Cerebellar nuclear complex (tissue), 1 donor: ENCODE measurements at places on chromosomes 13 and 19.

DNA sequence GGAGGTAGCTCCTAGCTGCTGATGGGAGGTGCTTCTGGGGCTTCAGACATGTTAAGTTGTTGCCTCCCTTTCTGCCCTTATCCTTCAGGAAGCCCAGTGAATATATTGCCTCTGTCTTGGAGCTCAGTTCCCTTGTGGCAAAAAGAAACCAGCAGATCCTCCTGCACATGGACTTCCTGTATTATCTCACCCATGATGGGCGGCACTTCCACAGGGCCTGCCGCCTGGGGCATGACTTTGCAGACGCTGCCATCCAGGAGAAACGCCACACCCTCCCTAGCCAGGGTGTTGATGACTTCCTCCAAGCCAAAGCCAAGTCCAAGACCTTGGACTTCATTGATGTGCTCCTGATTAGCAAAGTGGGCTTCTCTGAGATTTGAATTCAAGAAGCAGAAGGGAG, 6.0 kb upstream of the CYP4F12 start:
- no peak for DNase-seq

- no peak for DNase-seq
These were observed 32.2 kb downstream of the SLAIN1 start for GRCh38 chr13:77729502-77730221.

DNA sequence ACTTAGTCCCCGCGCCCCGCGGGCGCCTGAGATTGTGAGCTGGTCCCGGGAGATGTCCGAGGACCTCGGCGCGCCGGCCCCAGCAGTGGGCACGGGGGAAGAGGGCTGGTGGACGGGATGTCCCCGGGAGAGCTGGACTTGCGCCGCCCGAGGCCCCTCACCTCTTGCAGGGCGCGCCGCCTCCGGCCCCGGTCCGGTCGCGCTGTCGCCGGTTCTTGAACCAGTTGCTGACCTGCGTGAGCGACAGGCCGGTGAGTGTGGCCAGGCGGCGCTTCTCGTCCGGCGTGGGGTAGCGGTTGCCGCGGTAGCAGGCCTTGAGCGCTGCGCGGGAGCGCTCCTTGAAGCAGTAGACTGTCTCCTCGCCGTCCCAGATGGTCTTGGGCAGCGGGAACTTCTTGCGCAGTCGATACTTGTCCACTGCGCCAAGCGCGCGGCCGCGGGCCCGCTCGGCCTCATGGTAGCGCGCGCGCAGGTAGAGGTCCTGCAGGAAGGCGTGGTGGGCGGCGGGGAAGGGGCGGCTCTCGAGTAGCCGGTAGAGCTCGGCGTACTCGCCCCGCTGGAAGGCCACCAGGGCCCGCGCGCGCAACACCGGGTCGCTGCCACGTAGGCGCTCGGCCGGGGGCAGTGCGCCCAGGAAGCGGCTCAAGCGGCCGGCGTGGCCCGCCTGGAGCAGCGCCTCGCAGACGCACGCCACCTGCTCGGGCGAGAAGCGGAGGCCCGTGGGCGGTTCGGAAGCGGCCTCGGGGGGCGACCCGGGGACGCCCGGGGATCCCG, 984 bp downstream of the SIX5 start:
- DNase-seq: no peak

- DNase-seq: no peak
These were observed 11.3 kb downstream of the CD70 start for GRCh38 chr19:6579450-6580178.

DNA sequence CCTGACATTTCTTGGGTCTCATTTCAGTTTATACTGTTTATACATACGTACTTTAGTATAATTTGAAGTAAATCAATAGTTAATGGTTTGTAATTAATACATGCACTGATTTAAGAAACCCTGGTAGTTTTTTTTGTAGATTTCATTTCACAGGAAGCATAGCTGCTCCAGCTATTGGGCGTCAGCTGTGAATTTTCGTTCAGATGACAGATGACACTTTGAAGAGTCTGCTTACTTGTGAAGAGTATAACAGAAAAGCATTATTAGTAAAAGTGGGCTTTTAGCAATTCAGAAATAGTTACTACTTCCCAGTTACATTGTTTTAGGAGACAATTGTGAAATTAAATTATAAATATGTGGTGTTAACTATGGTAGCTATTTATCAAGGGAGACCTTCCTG, 44.4 kb downstream of the METTL21C start:
- no peak for DNase-seq

DNA sequence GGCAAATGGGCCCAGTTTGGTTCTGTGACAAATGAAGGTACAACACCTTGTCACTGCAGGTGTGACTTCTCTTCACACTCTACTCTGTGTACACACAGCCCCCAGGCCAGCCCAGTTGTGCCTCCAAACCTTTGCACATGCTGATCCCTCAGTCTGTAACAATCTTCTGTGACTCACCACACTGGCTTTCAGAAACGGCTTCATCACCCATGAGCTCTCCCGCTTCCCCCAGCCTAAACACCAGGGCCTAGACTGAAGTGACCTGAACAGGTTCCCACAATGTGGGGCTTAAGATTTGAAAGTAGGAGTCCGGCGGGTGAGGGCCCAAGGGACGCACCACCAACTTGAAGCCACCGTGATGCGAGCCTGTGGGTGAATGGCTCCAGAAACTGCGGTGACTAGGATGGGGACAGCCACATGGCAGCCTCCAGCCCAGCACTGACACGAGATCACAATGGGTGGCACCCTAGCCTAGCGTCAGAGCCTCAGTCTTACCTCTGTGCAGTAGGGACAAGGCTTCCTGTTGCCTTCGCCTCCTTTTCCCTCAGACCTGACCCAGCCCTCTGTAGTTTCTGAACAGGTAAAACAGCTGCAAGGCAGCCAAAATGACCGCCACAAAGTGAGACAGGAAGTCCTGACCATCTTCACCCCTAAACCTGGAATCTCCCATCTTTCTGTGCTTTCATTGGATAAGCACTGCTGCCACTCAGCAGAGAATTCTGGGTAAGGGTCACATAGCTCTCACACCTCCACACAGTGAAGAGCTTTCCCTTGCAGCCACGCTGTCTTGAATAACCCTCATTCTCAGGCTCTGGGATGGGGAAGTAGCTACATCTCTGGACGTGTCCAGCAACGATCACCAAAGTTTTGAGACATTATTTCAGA, 34.2 kb upstream of the ZNF599 start:
- DNase-seq: no peak

GRCh38 chr13:114105521-114106225, 26.8 kb downstream of the RASA3 start:
- DNase-seq: no peak

GRCh38 chr13:33289966-33290365, 4.4 kb upstream of the STARD13 start:
- no peak for DNase-seq

GRCh38 chr19:5192568-5192967, 148.0 kb downstream of the PTPRS start:
- DNase-seq: no peak

DNA sequence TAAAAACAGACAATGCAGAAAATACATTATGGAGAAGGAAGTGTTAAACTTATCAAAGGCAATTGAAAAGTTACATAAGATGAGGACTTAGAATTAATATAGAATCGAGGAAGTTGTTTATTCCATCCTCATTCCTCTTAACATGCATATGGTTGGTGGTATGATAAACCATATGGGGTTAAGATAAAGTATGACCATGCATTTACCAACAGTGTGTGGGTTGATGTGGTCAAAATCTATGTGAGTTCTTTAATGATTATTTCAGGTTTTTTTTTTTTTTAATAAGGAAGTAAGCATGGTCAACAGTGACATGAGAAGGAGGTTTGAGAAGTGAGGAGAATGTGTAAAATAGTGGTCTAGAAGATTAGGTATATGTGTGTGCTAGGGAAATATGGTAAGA, 94.5 kb downstream of the TDRD3 start:
- no peak for DNase-seq

GRCh38 chr13:42832341-42833096, 51.1 kb downstream of the FAM216B start:
- DNase-seq: no peak

DNA sequence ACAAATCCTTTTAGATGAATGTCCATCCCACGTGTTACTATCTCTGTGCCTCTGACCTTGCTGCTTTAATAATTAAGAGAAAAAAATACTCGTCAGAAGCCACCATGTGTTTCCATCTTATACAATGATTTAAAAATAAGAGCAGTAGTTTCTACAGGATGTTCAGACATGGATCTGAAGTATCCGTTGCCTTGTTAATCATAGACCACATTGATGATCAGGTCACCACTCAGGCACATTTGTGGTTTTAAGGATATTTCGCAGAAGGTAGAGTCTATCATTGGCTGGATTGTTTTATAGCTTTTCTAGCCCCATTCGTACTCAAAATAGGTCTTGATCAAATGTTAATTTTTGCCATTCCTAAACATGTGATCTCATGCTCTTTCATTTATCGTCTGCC, 710.0 kb upstream of the ARGLU1 start:
- no peak for DNase-seq

DNA sequence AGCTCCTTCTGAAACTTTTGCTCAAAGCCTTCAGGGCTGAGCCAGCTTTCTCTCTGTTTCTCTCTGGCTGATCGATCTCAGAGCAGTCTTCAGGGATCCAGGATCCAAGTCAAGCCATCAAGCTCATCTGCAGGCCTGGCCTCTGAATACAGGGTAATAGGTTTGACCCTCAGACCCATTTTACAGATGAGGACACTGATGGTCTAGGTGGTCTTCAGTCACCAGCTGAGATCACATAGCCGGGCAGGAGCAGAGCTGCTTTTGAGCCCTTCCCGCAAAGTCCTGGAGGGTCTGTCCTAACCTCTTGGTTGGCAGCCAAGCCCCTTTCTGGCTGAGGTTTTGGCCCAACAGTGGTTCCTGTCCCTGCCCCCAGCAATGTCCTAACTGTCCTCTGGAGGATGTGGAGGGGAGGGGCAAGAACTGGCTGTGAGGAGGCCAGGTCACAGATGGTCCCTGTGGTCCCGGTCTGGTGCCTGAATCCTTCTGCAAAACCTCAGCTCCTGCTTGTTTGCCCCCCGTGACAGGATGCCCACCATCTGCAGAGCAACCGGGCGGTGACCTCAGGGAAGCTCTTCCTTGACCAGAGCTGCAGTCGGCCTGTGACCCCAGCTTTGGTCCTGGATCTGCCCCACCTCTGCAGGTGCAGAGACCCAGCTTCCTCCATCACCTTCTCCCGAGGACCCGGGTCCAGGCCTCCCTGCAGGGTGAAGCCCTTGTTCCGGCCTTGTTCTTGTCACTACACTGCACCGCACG, 5.8 kb upstream of the PEAK3 start:
- no peak for DNase-seq

DNA sequence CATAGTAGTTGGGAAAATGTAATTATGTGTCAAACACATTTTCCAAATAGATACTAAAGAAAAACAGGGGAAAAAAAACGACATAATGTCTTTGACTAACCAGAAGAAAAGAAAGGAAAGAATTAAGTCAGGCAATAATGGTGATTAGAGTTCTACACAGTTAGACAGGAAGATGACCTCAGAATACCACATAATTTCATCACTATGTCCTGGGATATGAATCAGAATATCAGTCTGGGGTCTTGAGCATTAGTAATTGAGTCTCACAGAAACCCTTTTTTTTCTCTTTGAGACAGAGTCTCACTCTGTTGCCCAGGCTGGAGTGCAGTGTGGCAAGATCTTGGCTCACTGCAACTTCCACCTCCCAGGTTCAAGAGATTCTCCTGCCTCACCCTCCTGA, 503.4 kb downstream of the SLITRK1 start:
- DNase-seq: no peak

DNA sequence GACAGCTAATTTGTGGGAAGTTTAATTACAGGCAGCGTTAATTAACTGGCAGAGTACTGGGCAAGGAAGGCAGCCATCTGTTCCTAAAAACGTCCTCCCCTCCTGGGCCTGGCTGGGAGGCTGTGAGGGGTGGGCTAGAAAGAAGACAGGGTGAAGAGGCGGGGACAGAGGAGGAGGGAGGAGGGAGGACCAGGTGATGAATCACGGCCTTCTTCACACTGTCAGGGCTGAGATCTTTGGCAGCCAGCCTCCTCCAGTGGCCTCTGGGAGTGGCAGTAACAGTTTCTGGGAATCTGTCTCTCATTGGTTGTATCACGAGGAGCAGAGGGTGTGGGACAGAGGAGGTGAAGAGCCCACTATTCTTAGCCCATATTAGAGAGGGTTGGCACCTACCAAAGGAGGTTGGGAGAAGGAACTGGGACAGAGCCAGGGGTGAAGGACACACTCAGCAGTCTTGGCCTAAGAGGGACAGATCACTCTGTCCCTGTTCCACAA, 9.6 kb upstream of the ZNRF4 start:
- DNase-seq: no peak

- DNase-seq: no peak
These were observed 15.9 kb downstream of the KLF12 start for GRCh38 chr13:74118328-74118727.

DNA sequence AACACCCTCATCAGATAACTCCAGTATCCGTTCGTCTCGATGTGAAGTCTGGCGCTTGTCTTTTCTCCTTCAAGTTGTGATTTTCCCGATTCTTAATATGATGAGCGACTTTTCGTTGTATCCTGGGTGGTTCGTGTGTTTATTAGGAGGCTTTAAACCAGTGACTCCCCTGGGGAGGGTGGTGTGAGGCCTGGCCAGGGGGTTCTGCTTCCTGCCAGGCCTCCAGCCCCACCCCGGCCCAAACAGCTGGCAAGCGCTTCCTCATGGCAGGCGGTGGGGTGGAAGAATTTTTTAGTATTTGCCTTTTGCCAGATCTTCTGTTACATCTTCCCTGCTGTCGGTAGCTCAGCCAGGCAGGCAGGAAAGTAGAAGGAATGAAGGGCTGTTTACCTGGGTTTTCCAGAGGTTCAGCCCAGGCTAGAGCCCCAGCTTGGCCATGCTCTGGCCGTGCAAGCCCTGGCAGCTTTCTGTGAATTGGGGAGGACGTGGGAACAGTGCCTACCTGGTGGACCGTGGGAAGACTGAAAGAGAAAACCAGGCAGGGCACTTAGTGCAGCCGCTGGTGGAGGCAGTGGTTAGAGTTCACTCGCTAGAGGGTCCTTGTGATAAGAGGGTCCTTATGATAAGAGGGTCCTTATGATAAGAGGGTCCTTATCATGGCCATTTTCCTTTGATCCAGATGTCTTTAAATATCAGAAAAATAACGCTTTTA, 37.7 kb upstream of the DCUN1D2 start:
- DNase-seq: no peak

GRCh38 chr13:78604782-78605611, 1.6 kb upstream of the POU4F1 start:
- DNase-seq: no peak

DNA sequence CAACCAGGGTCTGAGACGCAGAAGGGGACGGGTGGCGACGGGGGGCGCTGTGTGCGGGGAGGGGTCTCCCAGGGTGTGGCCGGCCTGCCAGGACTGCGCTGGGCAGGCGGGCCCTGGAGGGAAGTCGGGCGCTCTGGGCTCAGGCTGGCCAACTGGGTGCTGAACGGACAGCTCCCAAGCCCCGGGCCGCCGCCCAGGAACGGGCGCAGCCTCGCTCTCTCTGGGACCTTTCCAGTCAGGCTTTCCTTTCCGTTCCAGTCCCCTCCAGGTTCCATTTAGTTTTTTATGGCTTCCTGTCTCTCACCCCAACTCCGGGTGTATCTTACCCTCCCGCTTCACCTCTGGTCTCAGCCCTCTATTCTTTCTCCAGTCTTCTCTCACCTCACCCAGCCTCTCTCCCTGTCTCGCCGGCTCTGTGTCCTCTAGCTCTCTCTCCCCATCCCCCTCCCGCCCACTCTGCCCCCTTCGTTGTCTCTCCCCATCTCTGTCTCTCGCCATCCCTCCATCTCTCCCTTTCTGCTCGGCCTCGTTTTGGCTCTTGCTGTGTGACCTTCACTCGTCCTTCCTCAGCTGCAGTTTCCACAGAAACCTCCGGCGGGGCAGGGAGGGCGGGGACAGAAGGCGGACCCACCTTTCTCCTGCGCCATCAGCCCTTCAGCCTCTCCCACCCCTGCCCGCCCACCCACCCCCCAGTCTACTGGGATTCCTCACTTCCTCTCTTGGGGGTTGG, 3.3 kb upstream of the ATP1A3 start:
- no peak for DNase-seq
